ENCODE measurements at places on chromosomes 11 and 22.
A peak's percentile ranks its signal among the peaks of the same experiment; 100 is the strongest.

DNA sequence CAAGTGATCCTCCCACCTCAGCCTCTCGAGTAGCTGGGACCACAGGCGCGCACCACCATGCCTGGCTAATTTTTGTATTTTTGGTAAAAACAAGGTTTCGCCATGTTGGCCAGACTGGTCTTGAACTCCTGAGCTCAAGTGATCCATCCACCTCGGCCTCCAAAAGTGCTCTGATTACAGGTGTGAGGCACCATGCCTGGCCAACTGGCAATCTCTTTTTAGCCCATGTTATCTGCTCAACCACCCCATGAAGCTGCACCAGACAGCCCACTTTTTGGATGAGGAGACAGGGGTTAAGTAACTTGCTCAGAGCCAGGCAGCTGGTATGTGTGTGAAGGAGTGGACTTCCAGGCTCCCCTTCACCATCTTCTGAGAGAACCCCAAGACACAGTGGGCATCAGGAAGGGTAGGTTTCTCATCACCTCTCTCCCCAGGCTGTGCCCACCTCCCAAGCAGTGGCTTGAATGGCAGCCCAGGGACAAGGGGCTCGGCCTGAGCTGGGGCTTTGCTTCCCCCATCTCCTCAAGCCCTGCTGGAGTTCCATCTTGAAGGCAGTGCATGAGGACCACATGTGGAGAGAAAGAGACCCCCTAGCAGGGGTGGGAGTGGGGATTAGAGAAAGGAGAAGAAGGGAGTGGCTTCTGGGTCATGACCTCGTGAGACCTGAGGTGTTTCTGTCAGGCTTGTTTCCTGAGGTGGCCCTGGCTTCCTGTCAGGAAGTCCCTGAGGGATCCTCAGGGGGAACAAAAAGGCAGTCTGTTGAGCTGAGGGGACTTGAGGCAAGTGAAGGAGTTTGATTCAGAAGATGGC lies 87.5 kb upstream of the PARVA start:
- no peak for DNase-seq

GRCh38 chr22:27142286-27142685 lies 484.9 kb downstream of the MIAT start:
- DNase-seq: no peak

DNA sequence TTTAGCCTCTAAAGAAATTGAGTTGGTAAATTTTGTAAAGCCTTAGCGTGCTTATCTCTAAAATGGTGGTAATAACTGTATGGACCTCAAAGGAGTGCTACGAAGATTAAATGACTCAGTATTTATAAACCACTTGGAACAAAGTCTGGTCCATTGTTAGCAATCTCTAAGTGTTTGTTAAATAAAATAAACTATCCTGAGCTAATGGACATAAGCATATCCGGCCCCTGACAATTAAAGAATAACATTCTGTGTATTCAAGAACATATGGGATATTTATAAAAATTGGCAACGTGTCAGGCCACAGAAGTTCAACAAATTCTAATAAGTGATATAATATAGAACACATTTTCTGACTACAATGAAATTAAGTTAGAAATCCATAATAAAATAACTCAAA lies 71.0 kb downstream of the MYEOV start:
- DNase-seq: no peak

- DNase-seq: no peak
Measured at GRCh38 chr11:93166862-93167261, 30.9 kb downstream of the SLC36A4 start.

- DNase-seq: peak; percentile 27
Measured at GRCh38 chr11:65791719-65792213, 4.9 kb downstream of the OVOL1 start.

- DNase-seq: no peak
Measured at GRCh38 chr11:8757533-8757932, 74.9 kb downstream of the RPL27A start.

- DNase-seq: peak; percentile 6
Measured at GRCh38 chr11:94511932-94512781, at the start of gene C11orf97. Gene C11orf97 (plus strand): TSS chr11:94512461. CDS start chr11:94512529, 68 bp downstream.

GRCh38 chr11:129023968-129024676 lies 81.5 kb upstream of the TP53AIP1 start:
- no peak for DNase-seq

DNA sequence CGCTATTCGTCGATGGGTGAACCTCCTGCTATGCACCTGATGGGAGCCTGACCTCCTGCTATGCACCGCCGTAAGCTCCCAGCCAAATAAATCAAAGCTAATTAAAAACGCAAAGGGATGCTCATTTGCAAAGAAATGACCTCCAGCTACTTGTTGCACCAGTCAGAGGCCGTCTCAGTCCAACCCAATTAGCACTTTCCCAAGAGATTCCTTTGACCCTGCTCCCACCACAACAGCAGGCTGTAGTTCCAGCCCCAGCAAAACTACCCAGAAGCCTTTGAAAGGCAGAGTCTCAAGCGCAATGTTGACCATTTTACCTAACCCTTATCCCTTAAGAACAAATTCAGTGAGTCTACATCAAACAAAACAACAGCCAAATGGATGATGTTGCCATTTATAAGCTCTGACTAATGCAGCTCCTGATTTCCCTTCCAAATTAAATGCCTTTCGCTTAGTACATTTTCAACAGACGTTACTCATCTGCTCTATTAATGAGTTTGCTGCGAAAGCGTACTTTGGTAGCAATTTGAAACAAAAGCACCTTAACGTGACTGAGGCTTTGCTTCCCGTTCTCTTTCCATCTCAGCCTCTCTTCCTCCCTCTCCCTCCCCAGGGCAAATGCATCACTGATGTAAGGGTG lies 17.2 kb upstream of the BSX start:
- no peak for DNase-seq

DNA sequence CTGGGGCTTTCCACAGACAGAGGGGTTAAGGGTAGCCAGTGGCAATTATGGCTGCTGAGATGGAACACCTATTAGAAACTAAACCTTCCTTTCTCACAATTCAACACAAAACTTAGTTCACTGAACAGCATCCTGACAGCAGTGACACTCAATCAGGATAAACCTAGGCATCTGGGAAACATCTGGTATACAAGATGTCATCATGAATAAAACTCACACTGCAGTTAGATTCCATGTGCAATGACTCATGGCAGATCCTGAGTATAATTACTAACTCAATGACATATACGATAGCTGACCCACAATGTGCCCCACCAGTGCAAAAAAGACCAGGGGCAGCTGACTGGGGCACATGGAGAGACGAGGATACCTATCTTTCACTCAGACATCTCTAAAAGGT lies 17.7 kb downstream of the RBFOX2 start:
- no peak for DNase-seq

GRCh38 chr11:126830216-126830806 lies 170.3 kb downstream of the KIRREL3 start:
- DNase-seq: no peak

GRCh38 chr11:26048271-26048670 lies 283.7 kb upstream of the ANO3 start:
- no peak for DNase-seq

GRCh38 chr11:19243613-19244012 lies 2.9 kb upstream of the E2F8 start:
- DNase-seq: no peak

- no peak for DNase-seq
Measured at GRCh38 chr11:133663135-133663985, 131.1 kb upstream of the OPCML start.

Measured in stimulated activated CD8-positive, alpha-beta memory T cell treated with anti-CD3 and anti-CD28 coated beads, Interleukin-4, amount 100 ng/mL, for 4 hours (primary cell).